ENCODE measurements at places on chromosomes 2 and 18.

DNA sequence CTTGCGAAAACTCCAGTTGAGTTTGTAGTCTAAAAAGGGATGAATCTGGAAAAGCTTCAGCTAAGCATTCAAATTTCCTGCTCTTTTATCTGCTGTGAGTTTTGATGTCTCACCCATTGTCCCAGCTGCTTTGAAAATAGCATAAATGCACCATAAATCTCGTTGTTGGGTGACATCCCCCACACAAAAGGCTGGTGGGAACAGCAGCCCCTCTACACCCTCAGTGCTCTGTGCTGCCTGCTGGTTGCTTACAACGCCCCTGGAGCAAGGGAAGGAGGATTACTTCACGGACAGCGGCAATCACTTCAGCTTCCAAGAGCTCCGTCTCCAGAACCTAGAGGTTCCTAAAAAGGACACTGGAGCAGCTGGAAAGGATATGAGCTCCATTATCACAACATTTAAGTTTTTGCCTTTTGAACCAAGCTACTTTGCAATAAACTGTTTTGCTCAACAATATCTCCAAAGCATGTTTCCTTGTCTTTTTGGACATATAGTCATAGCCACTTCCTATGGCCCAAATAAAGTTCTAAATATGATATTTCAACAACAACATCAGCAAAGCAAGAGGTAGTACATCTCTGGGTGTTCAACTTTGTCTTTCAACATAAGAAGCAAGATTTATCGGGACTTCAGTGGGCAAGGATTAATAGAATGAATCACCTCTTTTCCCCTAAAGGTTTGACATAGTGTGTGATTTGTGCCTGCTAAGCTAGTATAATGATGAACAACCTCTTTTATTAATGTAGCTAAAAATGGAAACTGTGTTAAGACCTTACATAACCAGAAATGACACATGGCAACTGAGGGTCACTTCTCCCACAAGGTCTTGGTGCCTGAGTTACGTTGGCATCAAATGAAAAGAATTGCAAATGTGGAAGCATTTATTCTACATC, 413.5 kb downstream of the TXNL1 start:
- DNase-seq, result no peak

DNA sequence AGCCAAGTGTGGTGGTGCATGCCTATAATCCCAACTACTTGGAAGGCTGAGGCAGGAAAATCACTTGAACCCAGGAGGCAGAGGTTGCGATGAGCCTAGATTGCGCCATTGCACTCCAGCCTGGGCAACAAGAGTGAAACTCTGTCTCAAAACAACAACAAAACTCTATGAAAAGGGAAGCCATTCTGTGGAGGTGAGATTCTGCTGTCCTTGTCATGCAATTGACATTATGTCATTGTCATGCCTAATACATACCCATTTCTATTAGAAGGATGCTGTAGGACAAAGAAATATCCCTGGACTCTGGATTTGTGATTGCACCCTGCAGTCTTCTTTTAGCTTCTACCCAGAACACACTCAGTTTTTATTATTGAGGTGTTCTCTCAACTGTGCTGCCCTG, 8.6 kb downstream of the RASGRP3 start:
- no peak for DNase-seq

GRCh38 chr2:72204786-72205503, 57.3 kb upstream of the CYP26B1 start:
- DNase-seq, result no peak

GRCh38 chr2:43576981-43577892, 18.6 kb downstream of the THADA start:
- DNase-seq, result peak; percentile 46

DNA sequence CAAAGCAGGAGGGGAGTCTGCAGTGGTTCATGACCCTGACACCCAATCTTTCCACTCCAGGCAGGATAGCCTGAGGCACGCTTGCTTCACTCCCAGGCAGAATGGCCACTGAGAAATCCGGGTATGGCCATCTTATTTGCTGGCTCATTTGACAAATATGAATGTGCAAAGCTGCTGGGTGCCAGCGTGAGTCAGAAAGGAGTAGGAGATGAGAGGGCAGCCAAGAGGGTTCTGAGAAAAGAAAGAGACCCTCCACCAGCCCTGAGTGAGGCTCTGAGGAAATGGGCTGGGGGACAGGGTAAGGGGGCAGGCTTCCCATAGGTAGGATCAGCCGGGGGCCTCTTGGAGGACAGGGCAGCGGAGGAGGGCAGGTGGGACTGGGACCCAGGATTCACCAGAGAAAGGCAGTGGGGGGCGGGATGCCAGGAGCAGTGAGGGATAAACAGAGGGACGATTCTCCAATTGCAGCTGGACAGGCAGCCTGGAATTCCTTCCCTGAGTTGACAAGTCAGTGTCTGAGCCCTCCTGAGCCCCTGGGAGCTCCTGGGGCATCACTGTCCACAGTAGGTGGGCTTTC, 15.2 kb downstream of the RAMP1 start:
- peak; percentile 56 for DNase-seq

- DNase-seq, result no peak
These were observed 360.4 kb downstream of the PLCL1 start for GRCh38 chr2:198164843-198165242.

GRCh38 chr18:71106701-71107100, 817.9 kb downstream of the SOCS6 start:
- DNase-seq, result no peak

GRCh38 chr2:192313773-192314172, 119.0 kb upstream of the TMEFF2 start:
- DNase-seq, result no peak

- DNase-seq, result no peak
These were observed 253.2 kb upstream of the CTAGE1 start for GRCh38 chr18:22670914-22671313.

GRCh38 chr18:3703732-3704176, 253.8 kb downstream of the TGIF1 start:
- peak; percentile 51 for DNase-seq

- no peak for DNase-seq
These were observed 81.2 kb downstream of the INSIG2 start for GRCh38 chr2:118169359-118170005.

DNA sequence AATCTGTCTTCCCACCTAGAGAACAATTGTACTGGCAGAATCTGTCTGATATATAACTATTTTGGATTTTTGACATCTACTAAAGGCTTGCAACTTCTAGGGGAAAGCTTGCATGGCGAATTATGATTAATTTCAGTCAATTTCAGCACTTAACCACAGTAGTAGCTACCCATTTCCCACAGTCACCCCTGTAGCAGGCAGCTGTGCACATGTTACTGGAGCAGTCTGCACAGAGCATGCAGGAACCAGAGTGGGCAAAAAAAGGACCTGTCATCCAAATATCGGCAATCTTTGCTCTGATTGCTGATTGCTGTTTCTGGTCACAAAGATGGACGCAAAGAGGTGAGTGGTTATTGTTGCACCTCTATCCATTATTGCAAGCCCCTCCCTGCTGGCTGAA, 473.3 kb downstream of the SPAG16 start:
- no peak for DNase-seq

DNA sequence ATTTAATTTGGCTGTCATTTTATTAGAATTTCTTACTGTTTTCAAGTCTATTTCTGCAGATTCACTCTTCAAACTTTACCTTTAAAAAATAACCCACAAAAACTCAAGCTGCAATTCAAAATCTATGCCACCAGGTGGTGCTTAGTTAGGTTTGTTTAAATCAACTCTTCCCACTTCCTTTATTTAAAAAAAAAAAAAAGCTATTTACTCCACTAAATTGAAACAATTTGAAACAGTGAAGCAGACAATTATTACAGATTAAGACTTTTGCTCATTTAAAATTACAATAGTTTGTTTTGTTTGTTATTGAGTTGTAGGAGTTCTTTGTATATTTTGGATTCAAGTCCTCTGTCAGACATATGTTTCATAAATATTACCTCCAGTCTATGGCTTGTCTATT, 300.0 kb downstream of the PDE11A start:
- DNase-seq, result peak; percentile 30

- no peak for DNase-seq
These were observed 13.9 kb upstream of the IL37 start for GRCh38 chr2:112896909-112897623.

- no peak for DNase-seq
These were observed 55.8 kb downstream of the NFATC1 start for GRCh38 chr18:79451237-79452125.

DNA sequence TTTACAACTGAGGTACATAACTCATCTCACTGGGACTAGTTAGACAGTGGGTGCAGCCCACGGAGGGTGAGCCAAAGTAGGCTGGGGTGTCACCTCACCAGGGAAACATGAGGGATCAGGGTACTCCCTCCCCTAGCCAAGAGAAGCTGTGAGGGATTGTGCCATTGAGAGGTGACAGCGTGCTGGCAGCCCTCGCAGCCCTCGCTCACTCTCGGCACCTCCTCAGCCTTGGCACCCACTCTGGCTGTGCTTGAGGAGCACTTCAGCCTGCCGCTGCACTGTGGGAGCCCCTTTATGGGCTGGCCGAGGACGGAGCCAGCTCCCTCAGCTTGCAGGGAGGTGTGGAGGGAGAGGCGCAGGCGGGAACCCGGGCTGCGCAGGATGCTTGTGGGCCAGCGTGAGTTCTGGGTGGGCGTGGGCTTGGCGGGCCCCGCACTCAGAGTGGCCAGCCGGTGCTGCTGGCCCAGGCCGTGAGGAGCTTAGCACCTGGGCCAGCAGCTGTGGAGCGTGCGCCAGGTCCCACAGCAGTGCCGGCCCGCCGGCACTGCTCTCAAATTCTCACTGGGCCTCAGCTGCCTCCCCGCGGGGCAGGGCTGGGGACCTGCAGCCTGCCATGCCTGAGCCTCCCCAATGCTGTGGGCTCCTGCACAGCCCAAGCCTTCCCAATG, 44.5 kb upstream of the FAM110C start:
- no peak for DNase-seq

DNA sequence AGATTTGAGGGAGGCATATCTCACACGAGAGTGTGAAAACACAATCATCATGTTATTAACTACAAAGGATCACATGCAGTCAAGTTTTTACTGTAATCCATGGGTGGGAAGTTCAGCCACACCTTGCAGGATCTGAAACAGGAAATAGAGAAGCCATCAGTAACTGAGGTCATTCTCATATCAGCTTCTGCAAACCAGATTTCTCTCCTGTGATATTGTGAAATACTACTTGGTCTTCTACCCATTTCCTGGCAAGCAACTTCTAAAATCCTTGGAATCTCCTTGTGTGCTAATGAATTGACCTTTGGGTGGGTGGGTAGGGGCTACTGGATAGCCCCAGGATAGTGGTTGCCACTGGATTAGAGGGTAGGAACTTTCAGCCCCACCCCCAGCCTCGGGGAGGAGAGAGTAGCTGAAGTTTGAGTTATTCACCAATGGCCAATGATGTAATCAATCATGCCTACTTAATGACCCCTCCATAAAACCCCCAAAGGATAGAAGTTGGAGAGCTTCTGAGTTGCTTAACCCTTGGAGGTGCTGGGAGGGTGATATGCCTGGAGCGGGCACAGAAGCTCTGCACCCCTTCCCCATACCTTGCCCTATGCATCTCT, 25.6 kb upstream of the TGIF1 start:
- no peak for DNase-seq

- peak; percentile 14 for DNase-seq
These were observed 46.7 kb downstream of the NBEAL1 start for GRCh38 chr2:203061346-203061745.

GRCh38 chr18:40160361-40160760, 1794.7 kb upstream of the PIK3C3 start:
- DNase-seq, result no peak

- DNase-seq, result no peak
These were observed 84.1 kb downstream of the SPTBN1 start for GRCh38 chr2:54540194-54540593.

- no peak for DNase-seq
These were observed 281.4 kb downstream of the KCNS3 start for GRCh38 chr2:18159896-18160295.

GRCh38 chr18:78937166-78937565, 42.5 kb upstream of the SALL3 start:
- DNase-seq, result no peak

DNA sequence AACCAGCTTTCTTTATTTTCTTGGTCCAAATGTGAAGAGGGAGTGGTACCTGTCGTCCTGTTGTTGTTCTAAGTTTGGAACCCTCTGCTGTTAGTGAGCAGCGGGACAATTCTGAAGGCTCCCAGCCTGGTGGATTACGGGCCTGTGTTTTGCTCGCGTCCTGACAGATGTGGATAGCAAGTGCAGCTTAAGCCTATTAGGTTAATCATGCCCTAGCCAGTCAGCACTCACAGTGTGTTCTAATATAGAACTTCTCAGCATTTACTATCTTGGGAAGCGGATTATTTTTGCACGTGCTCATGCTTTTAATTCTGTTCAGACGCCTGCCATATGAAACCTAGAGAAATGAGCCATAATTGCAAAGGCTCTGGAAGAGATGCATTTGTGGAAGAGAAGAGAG, at the start of gene PCARE:
PCARE (minus strand) TSS at position 113 of the 400 bp plus-strand sequence. CDS start 262 bp downstream, outside the sequence.
- no peak for DNase-seq

DNA sequence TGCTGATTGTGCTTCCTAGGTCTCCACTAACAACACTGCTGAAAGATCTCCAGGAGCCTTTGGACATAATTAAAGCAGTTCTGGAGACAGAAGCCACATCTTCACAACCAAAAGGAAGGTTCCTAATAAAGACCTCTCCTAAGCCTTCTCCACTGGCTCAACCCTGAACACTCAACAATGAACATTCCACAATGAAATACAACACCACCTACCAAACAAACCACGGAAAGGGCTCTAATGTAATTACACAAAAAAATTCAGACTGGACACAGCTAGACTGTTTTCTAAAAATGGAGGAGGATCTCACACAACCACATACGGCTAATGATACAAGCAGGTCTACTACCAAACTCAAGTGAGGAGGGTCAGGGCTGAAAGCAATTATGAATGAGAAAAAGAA, 43.6 kb downstream of the NOL10 start:
- no peak for DNase-seq

DNA sequence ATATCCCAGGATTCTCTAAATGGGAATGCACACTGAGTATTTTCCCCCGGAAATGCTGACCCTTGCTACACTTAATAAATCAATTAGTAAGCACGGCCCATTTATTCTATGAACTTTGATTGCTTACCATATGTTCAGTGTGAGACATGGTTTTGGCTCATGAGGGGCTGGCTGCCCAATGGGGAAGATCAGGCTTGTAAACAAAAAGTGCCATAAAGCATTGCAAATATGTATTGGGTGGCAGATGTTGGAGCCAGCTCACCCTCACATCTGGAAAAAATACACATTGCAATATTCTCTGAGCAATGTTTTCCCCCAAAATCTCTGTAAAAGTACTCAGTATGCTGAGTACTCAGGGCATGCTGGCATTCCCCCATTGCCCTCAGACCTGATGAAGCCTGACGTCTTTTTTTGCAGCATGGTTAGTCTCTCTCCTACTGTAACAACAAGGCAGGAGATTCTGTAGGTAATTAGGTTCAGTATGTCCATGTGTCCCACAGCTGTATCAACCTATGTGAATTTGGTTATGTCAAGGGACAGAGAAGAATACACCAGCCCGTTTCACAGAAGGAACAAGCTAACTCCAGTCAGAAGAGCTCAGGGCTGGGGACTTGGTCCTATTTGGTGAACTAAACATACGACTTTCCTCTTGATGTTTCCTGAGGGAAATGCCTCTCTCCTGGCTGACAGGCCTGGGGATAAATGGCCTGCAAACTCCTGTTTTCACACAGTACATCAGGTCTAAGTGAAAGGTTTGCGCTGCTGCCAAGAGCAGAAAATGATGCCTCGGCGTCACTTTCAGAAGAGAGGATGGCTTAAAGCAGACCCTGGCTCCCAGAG, 202.4 kb downstream of the INSIG2 start:
- DNase-seq, result no peak

- no peak for DNase-seq
These were observed 139.9 kb downstream of the VWC2L start for GRCh38 chr2:214550786-214551185.

Data from A549 (cell line).